ENCODE measurements at places on chromosomes 6 and 20. TPM values are rescaled to one million over a fixed set of nuclear protein-coding genes. Genes with fewer than 3 reads are reported as not detected.
A peak's percentile ranks its signal among the peaks of the same experiment; 100 is the strongest.

The MTFR2 gene
- 2.4 TPM for total RNA-seq

The KCNG1 gene
- 69.2 TPM for total RNA-seq

The CST2 gene
- total RNA-seq, result not detected

The FAXC gene
- 9.1 TPM for total RNA-seq

DNA sequence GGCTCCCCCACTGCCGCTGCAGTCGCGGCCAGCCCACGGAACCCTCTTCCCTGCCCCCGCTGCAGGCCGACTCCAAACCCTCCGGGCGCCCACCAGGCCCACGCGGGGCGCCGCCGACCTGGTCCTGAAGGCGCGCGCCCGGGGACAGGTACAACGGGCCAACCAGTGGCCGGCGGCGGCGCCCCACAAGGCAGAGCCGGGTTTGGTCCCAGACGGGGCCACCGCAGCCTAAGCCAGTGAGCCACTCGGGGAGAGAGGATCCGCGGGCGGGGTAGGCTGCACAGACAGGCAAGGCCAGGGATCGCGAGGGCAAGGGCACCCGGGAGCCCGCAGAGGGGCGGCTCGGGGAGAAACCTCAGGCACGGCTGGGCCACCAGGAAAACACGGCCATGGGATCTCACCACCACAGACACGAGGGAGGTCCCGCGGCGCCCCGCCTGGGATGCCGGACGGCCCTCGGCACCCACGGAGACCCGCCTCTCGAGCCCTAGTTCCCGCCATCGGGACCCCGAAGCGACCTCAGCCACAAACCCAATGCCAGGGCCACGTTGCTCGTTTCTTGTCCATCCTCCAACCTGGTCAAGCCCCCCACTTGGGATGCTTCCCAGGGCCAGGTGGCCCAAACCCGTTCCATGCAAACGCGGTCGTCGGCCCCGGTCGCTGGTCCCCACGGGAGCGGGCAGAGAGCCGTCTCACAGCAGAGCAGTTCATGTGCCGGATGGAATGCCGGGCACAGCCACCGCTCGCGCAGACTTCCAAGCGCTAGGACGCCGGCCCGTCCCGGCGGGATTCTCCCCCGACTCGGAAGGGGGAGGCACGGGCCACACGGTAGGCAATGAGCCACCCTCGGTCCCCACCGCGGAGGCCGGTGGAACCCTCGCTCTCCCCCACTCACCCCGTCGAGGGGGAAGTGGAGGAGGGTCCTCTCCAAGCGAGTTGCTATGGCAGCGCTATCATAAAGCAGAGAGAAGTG, 1956.6 kb upstream of the DEFB115 start:
- DNase-seq, result no peak
- H3K4me3 ChIP-seq, result no peak overlapping the region
- H3K4me1 ChIP-seq, result no peaks in the 10 kb centered on the region
- H3K27me3 ChIP-seq, result no peaks in the 10 kb centered on the region

DNA sequence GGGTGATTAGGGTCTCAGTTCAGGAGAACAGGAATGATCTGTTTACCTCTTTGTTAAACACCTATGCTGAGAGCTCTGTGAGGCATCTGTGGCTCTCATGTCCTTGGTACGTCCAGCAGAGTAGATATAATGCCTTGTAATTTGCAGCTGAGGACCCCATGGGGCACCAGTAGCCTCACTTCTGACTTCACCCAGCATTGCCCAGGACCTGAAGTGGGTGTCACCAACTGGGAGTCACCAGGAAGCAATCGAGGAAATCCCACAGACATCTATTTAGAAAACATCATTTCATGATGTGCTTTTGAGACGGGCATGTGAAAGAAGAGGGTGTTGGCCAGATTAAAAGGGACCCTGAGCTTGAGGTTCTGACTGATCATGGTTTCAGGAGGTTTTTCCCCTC, 8.8 kb downstream of the EDN3 start:
- H3K27ac ChIP-seq, result no peak overlapping the region
- no peaks in the 10 kb centered on the region for H3K36me3 ChIP-seq
- no peak for DNase-seq
- H3K4me1 ChIP-seq, result no peaks in the 10 kb centered on the region
- no peak overlapping the region for H3K4me3 ChIP-seq

DNA sequence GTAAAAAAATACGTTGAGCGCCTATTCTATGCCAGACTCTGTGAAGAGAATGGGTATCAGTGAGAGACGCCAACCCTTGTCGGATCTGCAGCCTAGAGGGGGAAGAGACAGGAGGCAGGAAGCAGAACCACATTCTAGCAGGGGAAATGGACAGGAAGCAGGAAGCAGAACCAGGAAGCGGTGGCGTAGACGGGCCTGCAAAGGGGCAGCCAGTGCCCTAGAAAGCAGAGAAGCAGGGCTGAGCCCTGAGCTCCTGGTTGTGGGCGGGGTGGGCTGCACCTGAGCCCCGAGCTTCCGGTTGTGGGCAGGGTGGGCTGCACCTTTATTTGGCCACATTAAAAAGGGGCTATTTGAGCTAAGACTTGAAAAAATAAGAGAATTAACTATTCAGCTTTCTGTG, 71.9 kb downstream of the FAM120B start:
- DNase-seq, result no peak
- no peaks in the 10 kb centered on the region for H3K27me3 ChIP-seq
- H3K4me1 ChIP-seq, result no peaks in the 10 kb centered on the region
- no peak overlapping the region for H3K4me3 ChIP-seq

- no peaks in the 10 kb centered on the region for H3K4me1 ChIP-seq
- no peak for DNase-seq
- H3K27me3 ChIP-seq, result no peaks in the 10 kb centered on the region
- H3K27ac ChIP-seq, result no peak overlapping the region
- no peaks in the 10 kb centered on the region for H3K36me3 ChIP-seq
- H3K4me3 ChIP-seq, result no peak overlapping the region
Measured at GRCh38 chr6:91042656-91043055, 455.8 kb upstream of the MAP3K7 start.

DNA sequence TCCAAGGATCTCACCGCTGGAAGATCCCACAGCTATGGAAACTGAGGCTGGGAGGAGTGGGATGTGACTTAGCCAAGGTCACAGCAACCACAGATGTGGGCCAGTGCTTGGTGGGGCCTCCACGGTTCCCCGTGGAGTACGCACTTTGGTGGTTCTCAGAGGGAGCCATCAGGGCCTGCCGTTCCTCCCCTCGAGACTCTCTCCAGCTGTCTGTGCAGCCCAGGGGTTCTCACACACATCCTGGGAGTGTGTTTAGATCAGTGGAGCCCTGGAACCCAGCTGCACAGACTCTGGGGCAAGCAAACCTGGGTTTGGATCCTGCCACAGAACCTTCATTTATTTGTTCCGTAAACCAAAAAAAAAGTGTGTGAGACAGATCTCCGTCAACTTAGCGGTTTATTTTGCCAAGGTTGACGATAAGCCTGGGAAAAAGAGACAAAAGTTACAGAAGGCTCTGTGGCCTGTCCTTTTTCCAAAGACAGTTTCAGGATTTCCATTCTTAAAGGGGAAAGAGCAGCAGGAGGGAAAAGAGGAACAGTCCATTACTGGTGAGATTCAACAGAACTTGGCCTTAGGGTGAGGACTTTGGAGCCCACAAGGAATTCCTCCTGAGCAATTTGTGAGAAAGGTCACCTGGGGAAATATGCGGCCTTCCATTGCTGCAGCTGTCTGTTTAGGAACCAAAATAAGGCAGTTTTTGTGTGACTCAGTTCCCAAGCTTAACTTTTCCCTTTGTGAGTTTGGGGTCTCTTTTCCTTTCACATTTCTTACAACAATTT, 13.6 kb upstream of the MYMX start:
- no peaks in the 10 kb centered on the region for H3K4me1 ChIP-seq
- no peak overlapping the region for H3K4me3 ChIP-seq
- no peak for DNase-seq
- H3K27ac ChIP-seq, result peak overlapping the region; percentile 52
- H3K27me3 ChIP-seq, result no peaks in the 10 kb centered on the region
- H3K36me3 ChIP-seq, result no peaks in the 10 kb centered on the region

DNA sequence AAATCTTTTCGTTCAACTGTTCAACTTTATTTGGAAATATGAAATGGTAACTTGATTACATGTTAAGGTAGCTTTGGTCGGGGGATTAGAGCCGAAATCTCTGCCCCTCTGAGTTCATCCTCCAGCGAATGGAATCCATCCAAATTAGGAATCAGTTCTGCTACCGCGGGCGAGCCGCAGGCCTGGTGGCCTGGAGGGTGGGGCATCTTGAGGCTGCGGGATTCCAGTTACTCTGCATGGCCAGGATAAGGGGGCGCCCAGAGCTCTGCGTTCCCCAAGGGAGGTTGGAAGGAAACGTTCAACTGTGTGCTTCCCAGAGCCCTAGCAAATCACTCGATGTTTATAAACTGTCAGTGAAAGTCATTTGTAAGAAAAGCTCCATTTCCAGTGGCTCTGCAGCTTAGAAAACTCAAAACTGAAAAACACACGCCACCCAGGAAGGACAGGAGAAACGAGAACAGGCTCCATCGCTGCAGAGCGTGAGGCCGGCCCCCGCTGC, 262.2 kb downstream of the TAF4 start:
- no peaks in the 10 kb centered on the region for H3K36me3 ChIP-seq
- H3K4me3 ChIP-seq, result no peak overlapping the region
- no peaks in the 10 kb centered on the region for H3K4me1 ChIP-seq
- no peaks in the 10 kb centered on the region for H3K27me3 ChIP-seq
- no peak overlapping the region for H3K27ac ChIP-seq
- no peak for DNase-seq

GRCh38 chr20:63067721-63068560, 61.2 kb upstream of the BHLHE23 start:
- no peak overlapping the region for H3K4me3 ChIP-seq
- no peaks in the 10 kb centered on the region for H3K36me3 ChIP-seq
- H3K4me1 ChIP-seq, result no peaks in the 10 kb centered on the region
- no peak for DNase-seq

GRCh38 chr6:119738425-119738824, 388.9 kb upstream of the MAN1A1 start:
- no peaks in the 10 kb centered on the region for H3K27me3 ChIP-seq
- DNase-seq, result no peak
- no peak overlapping the region for H3K4me3 ChIP-seq
- H3K36me3 ChIP-seq, result no peaks in the 10 kb centered on the region

- H3K4me3 ChIP-seq, result no peak overlapping the region
- H3K27me3 ChIP-seq, result no peaks in the 10 kb centered on the region
- H3K27ac ChIP-seq, result no peak overlapping the region
- H3K4me1 ChIP-seq, result no peaks in the 10 kb centered on the region
- no peaks in the 10 kb centered on the region for H3K36me3 ChIP-seq
Measured at GRCh38 chr6:170456886-170457698, 96.0 kb downstream of the PSMB1 start.

DNA sequence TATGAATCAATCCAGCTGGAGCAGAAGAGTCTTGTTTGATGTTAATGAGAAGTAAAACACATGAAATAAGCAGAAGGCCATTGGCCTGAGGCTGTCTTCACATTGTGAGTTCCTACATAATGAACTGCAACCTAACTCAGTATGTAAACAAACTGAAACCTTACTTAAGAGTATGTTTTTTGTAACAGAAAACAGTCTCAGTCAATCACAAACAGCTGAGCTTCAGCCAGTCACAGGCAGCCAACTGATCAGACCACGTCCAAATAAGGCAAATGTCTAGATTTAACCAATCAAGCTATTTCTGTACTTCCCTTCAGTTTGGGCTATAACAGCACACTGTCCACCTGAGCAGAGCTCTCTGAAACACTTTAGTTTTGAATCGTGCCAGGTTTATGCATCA, 234.7 kb downstream of the TRDN start:
- no peaks in the 10 kb centered on the region for H3K27me3 ChIP-seq
- no peak overlapping the region for H3K4me3 ChIP-seq
- H3K36me3 ChIP-seq, result no peaks in the 10 kb centered on the region

DNA sequence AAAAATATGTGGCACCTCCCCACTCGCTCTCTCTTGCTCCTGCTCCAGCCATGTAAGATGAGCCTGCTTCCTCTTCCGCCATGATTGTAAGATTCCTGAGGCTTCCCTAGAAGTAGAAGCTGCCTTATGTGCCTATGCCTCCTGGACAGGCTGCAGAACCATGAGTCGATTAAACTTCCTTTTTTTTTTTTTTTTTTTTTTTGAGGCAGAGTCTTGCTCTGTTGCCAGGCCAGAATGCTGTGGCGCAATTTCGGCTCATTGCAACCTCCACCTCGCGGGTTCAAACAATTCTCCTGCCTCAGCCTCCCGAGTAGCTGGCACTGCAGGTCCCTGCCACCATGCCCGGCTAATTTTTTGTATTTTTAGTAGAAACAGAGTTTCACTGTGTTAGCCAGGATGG, 112.5 kb downstream of the FAM217A start:
- no peak for DNase-seq
- no peak overlapping the region for H3K27ac ChIP-seq
- H3K4me3 ChIP-seq, result no peak overlapping the region
- no peaks in the 10 kb centered on the region for H3K4me1 ChIP-seq

DNA sequence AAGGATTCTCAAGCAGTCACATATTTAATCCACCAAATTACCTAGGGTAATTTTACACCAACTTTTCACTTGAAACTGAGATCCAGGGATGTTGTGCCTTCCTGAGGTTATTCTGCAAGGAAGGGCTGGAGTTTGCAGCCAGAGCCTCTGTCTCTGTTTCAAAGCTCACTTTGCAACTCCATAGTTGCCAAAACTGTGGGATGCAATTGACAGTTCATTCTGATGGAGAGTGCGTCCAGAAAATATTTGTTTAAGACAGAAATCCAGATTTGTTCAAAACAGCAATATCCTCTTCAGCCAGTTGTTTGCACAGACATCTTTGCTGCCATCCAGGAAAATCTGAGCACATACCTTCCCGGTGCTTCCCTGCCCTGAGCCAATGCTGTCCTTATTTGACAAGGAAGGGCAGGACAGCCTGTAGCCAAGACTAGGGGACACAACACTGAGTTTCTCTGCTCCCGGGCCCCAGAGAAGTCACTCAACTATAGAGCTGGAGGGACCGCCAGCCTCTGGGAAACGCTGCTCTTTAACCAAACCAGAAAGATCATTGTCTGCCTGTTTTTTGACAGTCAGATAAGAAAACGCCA, 297.4 kb downstream of the HIVEP2 start:
- no peak for DNase-seq
- H3K4me1 ChIP-seq, result no peaks in the 10 kb centered on the region
- no peaks in the 10 kb centered on the region for H3K27me3 ChIP-seq

DNA sequence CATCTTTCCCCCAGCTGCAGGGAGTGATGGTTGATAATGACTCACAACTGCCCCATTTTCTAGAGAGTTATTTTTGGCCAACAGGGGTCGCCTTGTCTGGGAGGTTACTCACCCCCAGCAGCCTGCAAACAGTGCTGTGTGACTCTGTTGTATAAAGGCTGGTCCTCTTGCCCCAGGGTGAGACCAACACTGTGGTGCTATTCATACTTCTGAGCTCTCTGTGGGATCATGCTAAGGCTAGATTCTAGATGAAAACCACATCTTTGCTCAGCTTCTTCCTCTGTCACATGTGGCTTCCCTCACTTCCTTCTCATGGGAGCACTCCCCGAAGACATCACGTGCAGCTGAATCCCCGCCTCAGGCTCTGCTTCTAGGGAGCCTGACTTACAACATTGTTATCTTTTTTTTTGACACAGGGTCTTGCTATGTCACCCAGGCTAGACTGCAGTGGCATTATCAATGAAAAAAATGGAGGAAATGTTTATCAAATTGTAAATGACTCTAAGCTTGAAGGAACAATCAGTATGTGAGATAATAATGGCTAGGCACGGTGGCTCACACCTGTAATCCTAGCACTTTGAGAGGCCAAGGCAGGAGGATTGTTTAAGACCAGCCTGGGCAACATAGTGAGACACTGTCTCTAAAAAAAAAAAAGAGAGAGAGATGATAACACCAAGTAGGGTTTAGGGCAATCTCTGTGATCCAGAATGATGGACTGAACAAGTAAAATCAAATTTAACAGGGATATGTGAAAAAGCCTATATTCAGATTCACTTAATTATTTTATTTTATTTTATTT, 55.7 kb upstream of the SLC23A2 start:
- no peaks in the 10 kb centered on the region for H3K4me1 ChIP-seq
- DNase-seq, result no peak
- no peak overlapping the region for H3K27ac ChIP-seq
- H3K36me3 ChIP-seq, result no peaks in the 10 kb centered on the region

Data from uterus (tissue), 4 donors.